ENCODE measurements at places on chromosomes 5 and 9.

DNA sequence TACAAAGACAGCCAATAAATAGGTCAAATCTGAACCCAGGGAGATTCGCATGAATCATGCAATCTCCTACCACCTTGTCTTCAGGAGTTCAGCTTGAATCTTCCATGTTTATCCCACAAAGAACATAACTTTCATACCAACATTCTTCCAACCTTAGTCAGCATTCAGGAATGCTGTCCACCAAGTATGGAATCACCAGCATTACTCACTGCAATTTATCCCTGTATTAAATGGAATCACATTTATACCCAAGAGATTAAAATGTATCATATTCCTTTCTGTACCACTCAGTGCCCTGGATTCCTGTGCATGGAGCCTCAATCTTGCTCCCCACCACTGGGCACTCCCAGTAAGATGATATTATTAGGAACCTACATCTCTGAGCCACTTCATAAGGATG is 162.6 kb downstream of the GLIS3 start:
- DNase-seq, result no peak

DNA sequence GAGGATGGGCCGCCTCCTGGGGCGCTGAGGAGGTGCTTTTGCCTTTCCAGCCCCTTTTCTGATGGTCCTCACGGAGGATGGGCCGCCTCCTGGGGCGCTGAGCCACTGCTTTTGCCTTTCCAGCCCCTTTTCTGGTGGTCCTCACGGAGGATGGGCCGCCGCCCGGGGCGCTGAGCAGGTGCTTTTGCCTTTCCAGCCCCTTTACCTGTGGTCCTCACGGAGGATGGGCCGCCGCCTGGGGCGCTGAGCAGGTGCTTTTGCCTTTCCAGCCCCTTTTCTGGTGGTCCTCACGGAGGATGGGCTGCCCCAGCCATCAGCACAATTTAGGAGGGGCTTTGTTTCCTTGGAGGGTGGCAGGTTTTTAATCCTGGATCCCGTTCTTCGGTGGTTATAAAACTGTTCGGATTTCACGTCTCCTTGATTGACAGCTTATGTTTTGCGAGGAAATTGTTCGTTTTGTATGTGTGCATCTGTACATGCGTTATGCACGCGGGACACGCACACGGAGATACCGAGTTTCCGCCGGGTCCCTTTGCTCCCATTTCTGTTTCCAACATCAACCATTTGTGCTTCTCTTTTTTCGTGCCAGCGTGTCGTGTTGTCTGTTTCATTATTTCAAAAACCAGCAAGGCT is 34.7 kb upstream of the SLC9A3 start:
- DNase-seq, result no peak

- no peak for DNase-seq
These were observed 35.4 kb upstream of the MSH3 start for GRCh38 chr5:80619086-80619485.

DNA sequence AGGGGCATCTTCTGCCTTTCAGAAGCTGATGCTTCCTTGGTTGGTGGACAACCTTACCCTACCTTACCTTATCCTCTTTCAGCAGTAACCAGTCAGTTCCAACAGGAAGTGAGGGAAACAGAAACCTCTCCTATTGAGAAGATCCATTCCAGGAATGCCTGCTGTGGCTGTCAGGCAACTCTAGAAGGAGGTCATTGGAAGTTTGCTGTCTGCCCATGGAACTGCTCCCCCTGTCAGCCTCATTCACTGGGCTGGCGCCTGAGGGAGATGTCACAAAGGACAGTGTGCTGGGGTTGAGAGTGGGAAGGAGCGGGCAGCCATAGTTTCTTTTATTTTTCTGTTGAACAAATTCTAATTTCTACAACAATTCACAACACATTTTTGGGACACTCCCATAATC is 54.7 kb downstream of the IRX1 start:
- no peak for DNase-seq

- no peak for DNase-seq
These were observed 59.9 kb downstream of the PFDN1 start for GRCh38 chr5:140242890-140243585.
